ENCODE measurements at places on chromosomes 2 and 18. TPM values are rescaled to one million over a fixed set of nuclear protein-coding genes. Genes with fewer than 3 reads are reported as not detected.

Gene BOLL
- total RNA-seq, result 2.5 TPM

Gene CKAP2L
- not detected for total RNA-seq

Gene GCFC2
- 47.8 TPM for total RNA-seq

Gene SCG2
- total RNA-seq, result not detected

Gene MYO5B
- total RNA-seq, result 0.60 TPM

Gene NT5DC4
- not detected for total RNA-seq

Gene FLACC1
- total RNA-seq, result 1.4 TPM

Gene SCYGR6
- total RNA-seq, result not detected

Gene SCN3A
- total RNA-seq, result 1.8 TPM

Gene OTOS
- not detected for total RNA-seq

Gene ALPP
- total RNA-seq, result not detected

Gene OSR1
- 4.3 TPM for total RNA-seq

Gene FEV
- total RNA-seq, result not detected

Gene KIAA2012
- not detected for total RNA-seq

Gene MFSD6
- 11.4 TPM for total RNA-seq

Gene PLCD4
- 21.6 TPM for total RNA-seq

Gene KLHL41
- 2,613 TPM for total RNA-seq

Data from gastrocnemius medialis (tissue), 4 donors.